ENCODE measurements at places on chromosomes 3 and 15.

- peak; percentile 6 for DNase-seq
Observed at GRCh38 chr3:181316482-181316881, 326.9 kb upstream of the DNAJC19 start.

- peak; percentile 12 for DNase-seq
Observed at GRCh38 chr15:76147906-76148570, 88.3 kb downstream of the TMEM266 start.

DNA sequence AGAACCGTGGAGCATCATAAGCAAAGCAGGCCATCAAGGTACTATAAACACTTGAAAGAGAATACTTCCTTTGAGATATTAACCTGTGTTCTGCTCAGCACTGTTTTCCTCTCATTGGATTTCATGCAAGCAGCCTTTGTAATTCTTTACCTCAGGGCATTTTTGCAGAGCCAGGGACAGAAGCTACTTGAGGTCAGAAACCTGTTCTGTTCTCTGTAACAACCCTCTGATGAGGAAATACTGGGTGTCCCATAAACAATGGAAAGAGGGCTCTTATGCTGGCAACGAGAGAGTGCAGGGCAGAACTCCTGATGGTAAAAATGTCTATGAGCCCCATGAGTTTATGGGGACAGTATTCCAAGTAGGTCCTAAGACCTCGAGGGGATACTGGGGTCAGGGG is 66.0 kb downstream of the DCLK3 start:
- no peak for DNase-seq

- DNase-seq: no peak
Observed at GRCh38 chr15:36948982-36949381, 151.4 kb downstream of the MEIS2 start.

DNA sequence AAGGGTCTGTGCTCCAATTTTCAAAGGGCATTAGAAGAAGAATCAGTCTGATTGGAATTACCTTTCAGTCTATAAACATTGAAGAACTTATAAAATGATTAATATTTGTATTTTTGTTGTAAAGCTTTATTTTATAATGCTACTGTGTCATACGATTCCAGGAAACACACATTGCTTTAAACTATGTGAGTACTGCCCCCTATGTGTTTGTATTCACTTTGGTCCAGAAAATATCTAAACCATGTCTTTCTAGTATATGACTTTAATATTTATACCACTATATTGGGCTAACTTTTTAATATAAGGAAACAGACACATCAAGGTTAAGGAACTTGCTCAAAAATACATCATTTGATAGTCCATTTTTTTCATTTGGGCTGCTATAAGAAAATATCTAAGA is 3.2 kb upstream of the RIOX2 start:
- no peak for DNase-seq

GRCh38 chr3:14438262-14438661 is 35.9 kb downstream of the SLC6A6 start:
- no peak for DNase-seq

DNA sequence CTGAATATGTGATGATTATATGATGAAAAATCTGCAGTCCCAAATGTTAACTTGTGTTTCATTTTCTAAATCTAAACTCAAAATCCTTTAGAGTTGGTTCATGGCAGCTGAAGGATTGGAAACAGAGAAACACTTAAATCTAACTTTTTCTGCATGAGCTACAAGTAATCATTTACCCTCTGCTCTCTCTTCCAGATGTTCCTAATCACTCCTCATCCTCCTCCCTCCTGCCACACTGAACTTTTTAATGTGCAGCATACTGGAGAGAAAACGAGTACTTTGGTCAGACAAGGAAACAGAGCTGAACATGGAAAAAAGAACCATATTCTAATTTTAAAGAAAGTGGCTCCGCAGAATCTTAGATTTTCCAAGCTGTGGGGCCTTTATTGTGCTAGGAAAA is 321.2 kb upstream of the COL8A1 start:
- DNase-seq: no peak

DNA sequence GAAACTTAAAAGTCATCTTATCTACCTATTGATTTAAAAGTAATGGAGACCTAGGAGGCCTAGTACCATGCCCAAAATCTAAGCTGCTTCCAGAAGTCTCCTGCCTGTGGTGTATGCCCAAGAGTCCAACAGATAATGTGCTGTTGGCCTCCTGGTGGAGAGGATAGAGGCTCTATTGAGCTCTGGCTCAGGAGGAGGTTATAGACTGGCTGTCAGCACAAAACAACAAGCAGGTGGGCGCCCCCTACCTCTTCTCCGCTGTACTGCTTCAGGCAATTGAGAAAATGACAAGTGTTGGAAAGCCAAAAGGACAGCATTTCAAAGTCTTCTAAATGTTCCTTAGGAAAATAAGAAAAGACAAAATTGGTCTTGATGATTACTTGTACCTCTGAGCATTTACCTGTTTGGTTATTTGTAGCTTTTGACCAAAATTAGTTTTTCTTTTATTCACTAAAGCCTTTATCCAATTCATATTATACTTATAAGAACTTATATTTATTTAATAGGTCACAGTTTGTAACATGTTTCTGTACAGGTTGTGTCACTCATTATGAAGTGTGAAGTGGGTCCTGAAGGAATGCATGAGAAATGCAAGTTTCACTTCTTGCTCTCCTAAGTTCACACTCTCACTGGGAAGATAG is 17.2 kb upstream of the GNB5 start:
- peak; percentile 70 for DNase-seq

- DNase-seq: no peak
Observed at GRCh38 chr3:73885862-73886261, 261.1 kb upstream of the PDZRN3 start.

DNA sequence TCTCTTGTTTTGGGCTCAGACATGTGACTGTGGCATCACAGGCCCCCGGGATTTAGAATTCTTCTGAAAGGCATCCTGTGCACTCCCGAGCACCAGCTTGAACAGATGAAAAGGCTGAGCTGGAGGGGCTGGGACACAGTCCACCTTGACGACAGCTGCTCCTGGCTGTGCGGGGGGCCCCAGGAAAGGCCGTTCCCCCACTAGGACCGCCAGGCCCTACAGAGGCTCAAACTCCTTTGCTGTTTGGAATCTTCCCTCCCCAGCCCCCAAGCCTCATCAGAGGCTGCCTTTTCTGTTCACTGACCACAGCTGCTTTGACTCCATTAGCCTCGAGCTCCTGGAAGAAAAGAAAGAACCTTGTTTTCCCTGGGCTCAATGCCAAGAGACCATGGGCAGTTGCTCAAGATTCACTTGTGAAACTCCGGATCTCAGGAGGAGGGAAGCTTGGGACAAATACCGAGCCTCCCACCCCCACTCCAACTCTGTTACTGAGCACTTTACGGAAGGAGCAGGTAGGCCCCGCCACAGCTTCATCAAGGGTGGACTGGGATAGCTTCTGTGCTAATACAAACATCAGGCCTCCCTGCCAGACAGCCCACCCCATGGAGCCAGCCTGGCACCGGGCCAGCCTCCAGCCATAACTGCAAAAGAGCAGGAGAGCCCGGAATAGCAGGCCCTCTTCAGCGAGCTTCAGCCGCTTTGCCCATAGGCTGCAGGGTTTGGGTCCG is 15.7 kb downstream of the CIDEC start:
- peak; percentile 63 for DNase-seq

DNA sequence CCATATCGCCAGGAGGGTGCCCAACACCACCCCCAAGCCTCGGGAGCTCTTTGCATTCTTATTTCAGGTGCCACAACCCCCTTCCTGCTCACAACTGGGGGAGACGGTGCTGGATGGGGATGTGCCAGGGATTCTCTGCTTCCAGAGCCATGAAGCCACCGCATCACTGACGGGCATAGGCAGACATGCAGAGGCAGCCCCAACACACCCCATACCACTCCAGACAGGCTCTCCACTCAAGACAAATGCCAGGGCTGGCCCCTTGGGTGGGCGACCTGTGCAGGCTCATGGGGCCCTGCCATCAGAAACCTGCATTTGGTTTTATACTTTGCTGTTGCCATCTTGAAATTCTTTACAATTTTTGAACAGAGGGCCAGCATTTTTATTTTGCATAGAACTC is 27.0 kb upstream of the TRPM1 start:
- DNase-seq: no peak

GRCh38 chr15:33964665-33965040 is 3.6 kb upstream of the CHRM5 start:
- no peak for DNase-seq

DNA sequence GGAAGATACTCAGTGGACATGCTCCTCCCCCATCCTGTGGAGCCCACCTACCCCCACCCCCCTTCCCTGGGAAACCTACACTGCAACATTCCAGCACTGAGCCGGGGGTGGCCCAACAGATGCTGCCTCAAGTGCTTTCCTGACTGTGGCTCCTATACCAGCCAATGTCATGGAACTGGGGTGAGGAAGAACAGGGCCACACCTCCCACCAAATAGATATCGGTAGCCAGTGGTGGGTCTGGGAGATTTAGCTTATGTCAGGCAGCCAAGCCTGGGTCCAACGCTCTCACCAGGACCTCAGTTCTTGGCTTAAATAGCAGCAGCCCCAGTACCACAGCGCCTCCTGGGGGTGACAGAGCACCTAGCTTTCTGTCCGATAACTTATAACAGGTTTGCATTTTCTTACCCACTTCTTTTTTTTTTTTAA is 30.3 kb downstream of the CDC25A start:
- peak; percentile 35 for DNase-seq

DNA sequence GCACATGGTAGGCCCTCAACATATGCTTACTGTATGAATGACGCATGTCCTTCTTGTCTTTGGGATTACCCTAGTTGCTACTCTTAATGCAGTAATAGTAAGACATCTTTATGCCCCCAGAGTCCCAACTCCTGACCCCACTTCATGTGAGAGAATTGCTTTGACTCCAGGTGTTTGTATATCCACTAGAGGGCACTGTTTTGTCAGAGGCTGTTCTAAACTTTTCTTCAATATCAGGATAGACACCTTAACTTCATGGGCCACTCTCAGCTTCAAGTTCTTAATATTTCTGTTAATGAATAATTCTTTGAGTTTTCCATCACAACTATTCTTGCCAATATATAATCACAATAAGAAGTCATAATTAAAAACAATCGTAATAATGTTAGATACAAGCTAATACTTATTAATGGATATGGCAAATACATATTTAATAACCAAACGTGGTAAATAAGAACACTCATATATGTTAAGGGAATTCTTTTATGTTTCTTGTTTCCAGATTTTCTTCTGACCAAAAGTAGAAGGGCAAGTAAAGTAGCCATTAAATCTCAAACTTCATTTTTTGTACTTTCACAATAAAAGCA is 337.2 kb upstream of the DNAJC19 start:
- peak; percentile 11 for DNase-seq

DNA sequence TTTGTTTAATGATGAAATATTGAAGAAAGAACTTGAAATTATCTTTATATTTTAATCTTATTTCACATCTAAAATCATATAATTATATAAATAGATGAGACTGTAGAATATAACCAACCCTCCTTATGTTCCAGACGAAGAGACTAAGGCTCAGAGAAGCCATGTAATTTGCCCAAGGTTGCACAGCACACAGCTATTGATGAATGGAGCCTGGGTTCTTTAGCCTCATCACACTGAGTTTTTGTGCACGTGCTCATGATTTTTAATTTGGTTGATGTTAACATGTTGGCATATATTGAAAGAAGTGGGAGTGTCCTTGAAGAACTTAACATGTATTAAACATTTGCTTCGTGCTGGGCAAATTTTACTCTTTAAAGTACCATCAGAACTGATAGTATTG is 151.6 kb downstream of the FNDC3B start:
- DNase-seq: no peak

GRCh38 chr15:38128341-38128781 is 124.3 kb upstream of the SPRED1 start:
- DNase-seq: peak; percentile 44

GRCh38 chr15:41967506-41968206 is 4.7 kb downstream of the EHD4 start:
- peak; percentile 99 for DNase-seq

GRCh38 chr3:19775765-19776164 is 158.3 kb downstream of the EFHB start:
- DNase-seq: no peak

- peak; percentile 32 for DNase-seq
Observed at GRCh38 chr3:45939341-45939771, 3.9 kb upstream of the CXCR6 start.

GRCh38 chr15:46126581-46126980 is 491.8 kb downstream of the SQOR start:
- peak; percentile 85 for DNase-seq

DNA sequence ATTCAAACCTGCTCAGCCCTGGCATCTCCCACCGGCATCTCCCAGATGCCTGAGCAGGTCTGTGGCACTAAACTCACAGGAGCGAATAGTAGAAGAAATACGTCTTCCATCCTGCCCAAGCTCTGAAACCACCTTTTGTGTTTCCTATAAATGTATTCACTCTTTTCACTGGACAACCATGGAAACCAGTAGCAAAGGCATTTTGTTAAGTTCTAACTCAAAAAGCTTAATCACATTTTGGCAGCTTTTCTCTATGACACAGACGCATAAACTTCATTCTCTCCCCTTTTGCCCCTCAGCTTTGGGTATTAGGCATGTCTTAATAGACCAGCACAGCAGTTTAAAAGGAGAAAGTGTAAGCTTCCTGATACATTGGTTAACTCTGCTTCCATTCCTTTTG is 24.5 kb upstream of the ARNT2 start:
- DNase-seq: no peak

- DNase-seq: no peak
Observed at GRCh38 chr3:86991840-86992435, 989 bp upstream of the VGLL3 start.

DNA sequence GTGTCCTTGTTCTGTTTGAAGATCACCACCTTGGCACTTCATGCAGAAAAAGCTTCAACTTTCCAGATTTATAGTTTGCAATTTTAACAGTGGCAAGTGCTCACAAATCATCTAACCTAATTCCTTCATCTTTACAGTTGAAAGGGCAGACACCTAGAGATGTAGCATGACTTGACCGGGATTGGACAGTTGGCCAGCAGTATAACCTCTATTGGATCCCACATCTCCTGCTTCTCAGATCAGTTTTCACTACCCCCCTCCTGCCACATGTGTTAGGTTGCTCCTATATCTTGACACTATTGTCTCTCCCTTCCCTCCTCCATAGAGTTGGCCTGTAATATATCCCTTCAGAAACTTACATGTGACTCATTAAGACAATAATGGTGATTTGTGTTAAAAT is 206.0 kb upstream of the SEMA6D start:
- DNase-seq: no peak

DNA sequence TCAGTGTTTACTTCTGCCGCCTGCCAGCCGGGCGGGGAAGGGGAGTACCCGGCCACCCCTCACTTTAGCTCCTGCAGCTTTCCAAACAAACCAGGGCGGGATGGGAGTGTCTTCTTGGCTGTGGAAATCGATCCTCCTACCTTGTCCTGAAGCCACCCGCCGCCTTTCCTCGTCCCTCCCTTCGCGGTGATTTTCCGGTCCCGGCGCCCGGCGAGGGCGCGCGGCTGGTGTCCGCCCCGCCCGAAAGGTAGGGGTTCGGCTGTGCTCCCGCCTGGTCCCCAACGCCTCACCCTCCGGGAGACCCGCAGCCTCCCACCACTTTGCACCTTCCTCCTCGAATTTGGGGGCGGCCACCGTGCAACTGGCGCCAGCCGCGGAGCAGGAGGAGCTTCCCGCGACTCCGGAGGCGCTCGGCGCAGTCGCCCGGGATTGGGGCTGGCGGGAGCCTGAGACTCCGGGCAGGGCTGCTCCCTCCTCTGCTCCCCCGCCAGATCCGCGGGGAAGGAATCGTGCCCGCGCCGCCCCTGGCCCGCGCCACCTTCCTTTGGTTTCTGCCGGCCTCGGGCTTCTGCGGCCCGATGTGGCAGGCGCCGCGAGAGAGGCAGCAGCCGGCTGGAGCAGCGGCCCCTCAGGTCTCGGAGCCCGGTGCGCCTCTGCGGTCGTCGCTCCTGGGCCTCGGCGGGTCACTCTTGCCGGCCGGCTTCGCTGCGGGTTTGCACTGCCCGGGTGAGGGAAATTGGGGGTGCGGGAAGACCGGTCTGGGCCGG is 30.7 kb upstream of the ST3GAL6 start:
- no peak for DNase-seq

Measured in MV-4-11 (cell line).